ENCODE measurements at places on chromosomes 1 and 21.

DNA sequence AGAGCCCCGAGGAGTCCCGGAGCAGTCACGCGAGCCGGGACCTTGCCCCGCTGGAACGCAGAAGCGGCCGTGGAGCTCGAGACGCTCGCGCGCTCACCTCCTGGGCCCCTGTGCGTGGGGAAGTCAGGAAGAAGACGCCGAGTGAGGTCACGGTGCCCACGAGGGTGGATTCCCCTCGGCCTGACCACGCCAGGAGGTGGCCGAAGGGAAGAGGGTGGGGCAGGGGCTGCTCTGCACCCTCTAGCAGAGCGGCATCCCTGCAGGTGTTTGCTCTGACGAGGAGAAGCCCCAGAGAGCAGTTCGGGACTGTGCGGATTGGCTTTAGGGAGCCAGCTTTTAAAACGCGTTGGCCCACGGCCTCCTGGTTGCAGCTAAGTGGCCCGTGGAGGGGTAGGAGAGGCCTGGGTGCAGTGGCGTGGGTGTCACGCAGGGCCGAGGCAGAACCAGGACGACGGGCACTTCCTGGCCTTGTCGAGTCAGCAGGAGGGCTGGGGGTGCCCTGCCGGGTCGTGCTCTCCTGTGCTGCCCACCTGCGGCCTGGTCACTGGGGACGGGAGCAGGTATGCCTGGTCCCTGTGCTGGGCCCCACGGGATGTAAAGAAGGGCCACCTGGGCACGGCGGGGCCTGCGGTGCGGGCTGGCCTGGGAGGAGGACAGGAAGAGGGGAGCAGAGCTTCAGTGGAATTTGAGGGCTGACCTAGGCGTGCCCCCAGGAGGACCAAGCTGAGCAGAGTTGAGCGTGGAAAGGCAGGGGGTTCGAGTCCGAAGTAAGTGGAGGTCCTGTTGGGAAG is 1.0 kb downstream of the PDXK start:
- DNase-seq = no peak

GRCh38 chr1:12603224-12603623 is 14.8 kb downstream of the DHRS3 start:
- no peak for DNase-seq

GRCh38 chr1:53296117-53296749 is 31.6 kb downstream of the LRP8 start:
- no peak for DNase-seq

GRCh38 chr1:9151328-9151860 is 22.5 kb upstream of the GPR157 start:
- no peak for DNase-seq

- no peak for DNase-seq
Observed at GRCh38 chr1:230737622-230738262, 9.4 kb upstream of the CAPN9 start.

- DNase-seq = no peak
Observed at GRCh38 chr1:189185097-189185496, 1292.6 kb downstream of the BRINP3 start.

DNA sequence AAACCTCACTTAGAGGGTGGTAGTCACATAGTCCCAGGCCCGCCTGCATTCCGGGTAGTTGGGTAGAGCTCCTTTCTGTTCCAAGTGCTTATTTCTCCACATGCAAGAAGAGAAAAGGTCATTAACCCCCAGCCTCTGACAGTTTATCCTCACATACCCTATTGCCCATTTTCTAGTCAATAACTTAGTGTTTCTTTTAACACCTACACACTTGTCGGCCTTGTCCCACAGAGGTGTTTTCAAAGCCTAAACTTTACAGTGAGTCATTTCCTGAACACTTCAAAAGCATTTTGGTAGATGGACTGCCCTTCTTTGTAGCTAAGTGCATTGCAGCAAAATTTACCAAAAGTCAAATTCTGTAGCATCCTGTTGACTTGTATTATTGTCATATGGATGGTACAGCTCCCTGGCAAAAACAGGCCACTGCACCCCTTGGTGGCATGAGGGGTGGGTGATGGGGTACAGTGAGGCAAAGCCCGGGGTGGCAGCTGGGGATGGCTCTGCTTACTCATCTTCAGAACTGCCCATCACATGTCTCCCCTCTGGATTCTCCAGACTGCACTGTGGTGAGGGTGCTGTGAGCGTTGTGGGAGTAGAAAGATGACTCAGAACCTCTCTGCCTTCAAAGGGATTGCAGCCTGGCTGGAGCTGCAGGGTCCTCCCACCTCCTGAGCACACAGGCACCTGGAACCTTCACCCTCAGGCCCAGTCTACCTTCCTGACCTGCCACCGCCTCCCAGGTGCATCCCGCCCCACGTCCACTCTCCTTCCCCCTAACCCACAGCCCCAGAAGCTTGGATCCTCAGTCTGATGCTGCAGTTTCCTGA is 45.8 kb upstream of the DMRTB1 start:
- no peak for DNase-seq

DNA sequence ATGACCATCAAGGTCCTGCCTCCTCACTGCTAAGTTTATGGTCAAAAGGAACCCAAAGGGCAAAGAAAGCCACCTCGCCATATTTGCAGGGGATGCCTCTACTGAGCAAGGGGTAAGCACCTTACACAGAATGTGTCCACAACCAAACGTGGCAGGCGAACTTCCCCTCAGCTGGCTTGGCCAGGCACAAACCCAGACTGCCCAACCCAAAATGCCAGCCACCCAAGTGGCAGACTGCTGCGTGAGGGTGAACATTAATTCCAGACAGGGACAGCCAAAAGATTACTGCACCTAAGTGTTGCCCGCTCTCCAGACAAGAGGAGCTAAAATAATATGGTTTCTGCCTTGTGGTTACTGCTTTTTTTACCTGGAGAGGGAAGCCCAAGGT is 16.0 kb downstream of the ZNF697 start:
- DNase-seq = no peak

- no peak for DNase-seq
Observed at GRCh38 chr1:209855006-209855405, 27.2 kb downstream of the UTP25 start.

- no peak for DNase-seq
Observed at GRCh38 chr1:222790115-222790514, 24.7 kb upstream of the DISP1 start.

DNA sequence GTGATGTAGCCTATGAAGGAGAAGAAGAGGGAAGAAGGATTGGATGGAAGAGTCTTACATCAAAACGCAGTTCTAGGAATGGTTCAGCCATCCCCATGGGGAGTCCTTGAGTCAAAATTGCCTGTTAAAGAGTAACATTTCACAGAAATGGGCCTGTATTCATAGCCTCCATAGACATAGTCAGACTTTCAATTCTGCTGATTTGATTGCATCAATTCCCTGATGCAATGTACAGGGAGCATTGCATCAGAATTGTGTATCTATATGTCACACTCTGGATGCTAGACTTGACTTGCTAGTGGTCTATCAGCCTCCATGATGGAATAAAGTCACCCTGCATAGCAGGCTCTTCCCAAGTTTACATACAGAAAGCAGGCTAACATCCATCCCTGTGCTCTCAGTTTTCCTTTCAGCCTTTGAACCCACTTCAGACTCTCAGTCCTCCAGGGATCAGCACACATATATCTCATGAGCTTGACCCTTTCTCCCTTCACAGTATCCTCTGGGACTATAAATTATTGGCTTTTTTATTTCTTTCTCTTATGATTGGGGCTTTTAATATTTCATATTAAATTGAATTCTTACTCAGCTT is 1111.7 kb upstream of the B3GALT2 start:
- no peak for DNase-seq

DNA sequence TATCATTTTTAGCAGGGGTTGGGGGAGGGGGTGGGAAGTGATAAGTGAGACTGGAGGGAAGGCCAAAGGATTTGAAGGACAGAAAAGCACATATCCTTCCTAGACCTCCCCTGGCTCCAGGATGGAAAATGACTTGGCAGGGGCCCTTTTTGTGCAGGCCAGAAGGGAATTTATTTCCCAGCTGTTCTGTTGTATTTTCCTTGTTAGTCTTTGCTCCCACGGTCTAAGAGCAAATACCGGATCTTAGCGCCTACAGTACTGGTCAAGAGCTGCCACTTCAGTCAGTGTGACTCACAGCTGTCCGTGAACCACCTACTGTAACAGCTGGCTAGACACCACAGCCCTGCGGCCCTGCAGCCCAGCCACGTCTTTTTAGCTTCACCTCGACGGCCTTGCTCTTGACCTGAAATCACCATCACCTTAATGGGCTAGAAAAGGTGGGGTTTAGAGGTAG is 51.0 kb upstream of the ERRFI1 start:
- DNase-seq = no peak

GRCh38 chr1:228043281-228043848 is 36.6 kb downstream of the WNT3A start:
- DNase-seq = no peak

GRCh38 chr1:59709333-59709732 is 105.4 kb upstream of the HOOK1 start:
- no peak for DNase-seq

DNA sequence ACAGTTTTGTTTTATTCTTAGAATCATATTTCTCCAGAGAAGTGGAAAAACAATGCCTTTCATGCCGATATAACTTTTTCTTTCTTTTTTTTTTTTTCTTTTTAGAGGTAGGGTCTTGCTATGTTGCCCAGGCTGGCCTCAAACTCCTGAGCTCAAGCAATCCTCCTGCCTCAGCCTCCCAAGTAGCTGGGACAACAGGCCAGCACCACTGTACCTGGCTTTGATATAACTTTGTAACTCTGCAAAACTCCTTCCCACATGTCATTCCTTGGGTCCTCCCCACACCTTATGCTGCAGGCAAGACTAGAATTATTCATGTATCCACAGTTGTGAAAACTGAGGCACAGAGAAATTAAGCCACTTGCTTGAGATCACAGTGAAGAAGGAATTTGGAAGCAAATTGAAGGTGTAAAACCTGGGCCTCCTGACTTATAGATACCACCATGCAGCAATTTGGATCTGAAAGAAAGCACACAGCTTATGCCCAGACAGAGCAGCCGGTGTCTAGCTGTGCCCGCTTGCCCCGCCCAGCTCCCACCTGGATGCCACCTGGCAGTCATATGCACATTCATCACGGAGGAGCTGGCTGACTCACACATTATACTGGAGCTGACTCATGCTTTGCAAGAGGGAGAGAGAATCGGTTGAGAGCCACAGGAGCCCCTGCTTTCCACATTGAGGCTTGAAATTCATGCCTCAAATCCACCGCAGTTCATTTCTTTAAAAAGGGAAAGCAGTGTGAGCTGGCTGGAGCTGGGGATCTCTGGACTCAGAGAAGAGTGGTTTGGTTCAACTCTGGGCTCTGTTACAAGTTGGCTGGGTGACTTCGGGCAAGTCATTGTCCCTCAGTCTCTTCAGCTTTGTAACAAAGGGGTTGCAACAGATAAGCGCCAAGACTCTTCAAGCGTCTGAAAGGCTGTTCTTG is 8.3 kb upstream of the SLC2A1 start:
- no peak for DNase-seq

DNA sequence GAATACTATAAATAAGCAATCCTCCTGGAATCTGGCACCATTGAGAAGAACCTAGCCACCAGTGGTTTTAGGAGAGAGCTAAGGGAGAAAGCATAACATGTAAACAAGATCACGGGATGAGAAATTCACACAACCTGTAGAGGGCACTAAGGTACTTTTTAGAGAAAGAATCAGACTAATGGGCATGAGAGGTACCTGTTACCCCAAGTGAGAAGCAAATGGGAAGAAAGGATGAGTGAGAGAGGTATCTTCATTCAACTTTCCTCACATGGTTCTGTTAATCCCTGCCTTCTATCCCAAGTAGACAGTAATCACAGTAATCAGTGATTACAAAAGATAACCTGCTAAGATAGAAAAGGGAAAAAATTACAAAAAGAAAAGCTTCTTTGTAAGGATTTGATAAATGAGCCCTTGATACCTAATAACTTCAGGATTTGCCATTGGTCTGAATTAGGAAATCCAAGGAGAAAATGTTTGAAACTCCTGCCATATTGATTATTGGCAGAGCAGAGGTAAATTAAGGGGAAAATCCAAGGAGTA is 251.1 kb upstream of the ADGRL2 start:
- peak; percentile 13 for DNase-seq

- no peak for DNase-seq
Observed at GRCh38 chr1:56881417-56881816, 26.8 kb downstream of the C8A start.

DNA sequence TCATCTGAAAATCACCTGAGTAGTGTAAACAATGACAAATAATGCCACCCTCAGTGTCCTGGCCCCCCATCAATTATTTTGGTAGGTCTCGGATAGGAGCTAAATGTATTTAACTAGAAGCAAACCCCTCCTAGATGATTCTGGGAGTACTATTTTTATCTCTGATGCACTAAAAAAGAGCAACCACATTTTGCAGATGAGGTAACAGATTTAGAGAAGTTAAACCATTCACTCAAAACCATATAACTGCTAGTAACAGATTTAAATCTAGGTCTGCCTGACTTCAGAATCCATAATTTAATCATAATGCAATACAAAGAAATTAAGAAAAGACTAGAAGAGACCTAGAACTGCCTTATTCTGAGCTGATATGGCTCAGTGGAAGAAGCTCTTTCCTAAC is 17.3 kb upstream of the PTCH2 start:
- no peak for DNase-seq

- DNase-seq = no peak
Observed at GRCh38 chr1:39827201-39827600, 38.5 kb upstream of the BMP8B start.

GRCh38 chr1:177035586-177035985 is 128.9 kb downstream of the ASTN1 start:
- no peak for DNase-seq

GRCh38 chr21:26112127-26112742 is 58.3 kb downstream of the APP start:
- DNase-seq = no peak

GRCh38 chr1:114320586-114320985 is 166.9 kb upstream of the SYT6 start:
- DNase-seq = no peak

- DNase-seq = no peak
Observed at GRCh38 chr1:63821091-63822005, 47.5 kb downstream of the ROR1 start.

- no peak for DNase-seq
Observed at GRCh38 chr1:4371849-4372248, 282.6 kb upstream of the AJAP1 start.

DNA sequence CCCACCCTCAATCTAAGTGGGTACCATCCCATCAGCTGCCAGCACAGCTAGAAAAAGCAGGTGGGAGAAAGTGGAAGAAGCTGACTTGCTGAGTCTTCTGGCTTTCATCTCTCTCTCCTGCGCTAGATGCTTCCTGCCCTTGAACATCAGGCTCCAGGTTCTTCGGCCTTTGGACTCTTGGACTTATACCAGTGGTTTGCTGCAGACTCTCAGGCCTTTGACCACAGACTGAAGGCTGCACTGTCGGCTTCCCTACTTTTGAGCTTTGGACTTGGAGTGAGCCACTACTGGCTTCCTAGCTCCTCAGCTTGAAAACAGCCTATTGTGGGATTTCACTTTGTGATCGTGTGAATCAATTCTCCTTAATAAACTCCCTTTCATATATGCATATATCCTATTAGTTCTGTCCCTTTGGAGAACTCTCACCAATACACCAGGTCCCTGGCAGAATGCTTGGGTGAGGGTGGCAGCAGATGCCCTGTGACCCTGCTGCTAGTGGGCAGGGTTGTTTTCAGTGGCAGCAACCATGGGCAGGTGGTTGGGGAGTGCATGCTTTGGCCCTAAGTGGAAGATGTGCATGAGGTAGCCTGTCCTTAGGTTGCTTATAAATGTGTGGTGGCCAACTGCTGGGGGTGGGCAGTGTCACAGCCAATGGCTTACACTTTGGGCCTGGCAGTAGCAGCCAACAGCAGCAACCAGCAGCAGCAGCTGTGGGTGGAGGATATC is 10.8 kb upstream of the ADAM30 start:
- DNase-seq = no peak

GRCh38 chr1:24202987-24203386 is 15.9 kb upstream of the IFNLR1 start:
- no peak for DNase-seq

- no peak for DNase-seq
Observed at GRCh38 chr1:8259498-8260290, 58.2 kb upstream of the SLC45A1 start.

All from HuH-7 (cell line).